ENCODE measurements at places on chromosomes 6 and 20. TPM values are rescaled to one million over a fixed set of nuclear protein-coding genes. Genes with fewer than 3 reads are reported as not detected.

DNA sequence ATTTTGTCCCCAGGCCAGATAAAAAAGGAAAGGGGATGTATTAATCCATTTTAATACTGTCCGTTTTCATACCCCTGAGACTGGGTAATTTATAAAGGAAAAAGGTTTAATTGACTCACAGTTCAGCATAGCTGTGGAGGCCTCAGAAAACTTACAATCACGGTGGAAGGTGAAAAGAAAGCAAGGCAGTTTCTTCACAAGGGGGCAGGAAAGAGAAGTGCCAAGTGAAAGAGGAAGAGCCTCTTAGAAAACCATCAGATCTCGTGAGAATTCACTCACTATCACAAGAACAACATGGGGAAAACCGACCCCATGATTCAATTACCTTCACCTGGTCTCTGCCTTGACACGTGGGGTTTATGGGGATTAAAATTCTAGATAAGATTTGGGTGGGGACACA lies 152.5 kb downstream of the IBTK start:
- DNase-seq: no peak

- DNase-seq: no peak
Observed at GRCh38 chr6:121158438-121158837, 175.8 kb downstream of the TBC1D32 start.

DNA sequence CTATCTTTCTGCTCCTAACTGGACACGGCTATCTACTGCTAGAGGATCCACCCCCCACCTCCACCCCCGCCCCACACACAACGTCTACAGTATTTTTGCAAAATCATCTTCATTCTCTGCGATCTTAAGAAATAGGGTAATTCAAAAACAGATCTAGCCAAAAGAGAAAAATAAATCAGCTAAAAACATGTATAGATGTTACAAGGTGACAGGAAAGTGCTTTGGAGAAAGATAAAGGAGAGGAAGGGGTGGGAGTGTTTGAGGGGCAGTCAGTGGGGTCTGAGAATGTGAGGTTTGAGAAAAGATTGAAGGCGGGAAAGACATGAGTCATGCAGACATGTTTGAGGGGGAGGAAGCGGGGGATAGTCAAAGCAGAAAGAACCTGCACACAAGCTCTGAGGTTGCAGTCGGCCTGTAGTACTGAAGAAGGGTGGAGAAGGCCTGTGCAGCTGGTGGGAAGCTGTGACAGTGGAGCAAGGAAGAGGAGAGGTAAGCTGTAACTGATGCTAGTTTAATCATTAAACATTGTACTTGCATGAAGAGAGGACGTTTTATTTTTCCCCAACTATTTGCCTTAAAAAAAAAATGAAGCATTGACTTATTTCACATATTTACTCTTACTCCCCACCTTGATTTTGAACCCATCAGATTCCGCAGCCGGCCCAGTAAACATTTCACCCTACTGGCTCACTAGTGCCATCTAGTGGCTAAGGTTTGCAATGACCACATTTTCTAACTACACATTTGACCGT lies 332.6 kb downstream of the ADGRB3 start:
- peak; percentile 16 for DNase-seq

DNA sequence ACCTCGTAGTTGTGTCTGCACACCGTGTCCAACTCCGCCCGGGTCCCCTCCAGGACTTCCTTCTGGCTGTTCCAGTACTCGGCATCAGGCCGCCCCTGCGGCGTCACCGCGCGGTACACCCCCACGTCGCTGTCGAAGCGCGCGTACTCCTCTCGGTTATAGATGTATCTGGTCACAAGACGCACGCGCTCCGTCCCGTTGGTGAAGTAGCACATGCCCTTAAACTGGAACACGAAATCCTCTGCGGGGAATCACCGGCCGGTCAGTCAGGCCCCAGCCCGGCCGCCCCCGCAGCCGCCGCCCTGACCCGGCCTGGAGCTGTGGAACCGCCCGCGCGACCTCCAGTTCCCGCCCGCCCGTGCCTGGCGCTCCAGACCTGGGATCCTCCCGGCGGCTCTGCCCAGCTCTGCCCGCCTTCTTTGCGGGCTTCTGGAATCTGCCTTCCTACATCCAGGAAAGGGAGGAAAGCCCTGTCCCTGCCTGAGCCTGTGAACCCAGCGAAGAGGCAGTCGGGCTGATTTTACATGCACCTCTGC lies 1.6 kb downstream of the HLA-DQB1 start:
- DNase-seq: no peak

DNA sequence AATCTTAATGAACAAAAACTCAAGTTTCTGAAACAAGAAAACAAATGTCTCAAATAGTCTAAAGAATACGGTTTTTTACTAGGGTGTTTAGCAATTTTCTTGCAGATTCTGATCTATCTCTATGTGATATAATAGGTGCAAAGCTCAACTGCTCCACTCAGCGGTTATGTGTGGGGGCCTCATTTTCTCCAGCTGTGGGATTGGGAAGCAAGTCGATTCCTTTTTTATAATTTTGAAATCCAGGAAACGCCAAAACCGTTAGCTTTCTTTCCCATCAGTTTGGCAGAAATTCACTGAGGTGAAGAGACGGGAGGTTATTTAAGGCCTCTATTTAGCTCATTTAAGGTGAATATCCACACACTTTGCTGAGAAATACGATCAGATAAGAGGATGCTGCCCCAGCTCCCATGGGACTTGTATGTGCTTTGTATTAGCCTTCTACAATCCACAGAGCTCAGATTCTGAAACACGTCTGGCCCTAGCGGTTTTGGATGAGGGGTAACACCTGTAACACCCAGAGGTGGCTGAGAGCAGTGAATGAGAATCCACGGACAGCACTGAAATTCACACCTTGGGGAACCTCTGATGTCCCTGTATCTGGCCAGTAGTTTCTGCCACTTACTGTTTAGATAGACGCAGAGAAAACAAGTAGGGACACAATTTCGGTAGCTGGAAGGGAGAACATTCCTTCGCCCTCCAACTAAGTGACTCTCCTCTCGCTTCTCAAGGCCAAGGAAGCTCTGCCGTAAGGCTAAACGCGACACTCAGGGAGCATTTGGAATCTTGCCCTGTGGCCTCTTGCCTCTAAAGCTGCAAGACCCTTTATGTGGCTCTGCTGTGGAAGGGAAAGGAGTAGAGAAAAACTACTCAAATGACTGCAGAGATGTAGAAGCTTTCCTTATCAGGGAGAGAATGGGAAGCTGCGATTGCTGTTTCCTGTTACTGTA lies 6.5 kb upstream of the BCAS4 start:
- DNase-seq: no peak

DNA sequence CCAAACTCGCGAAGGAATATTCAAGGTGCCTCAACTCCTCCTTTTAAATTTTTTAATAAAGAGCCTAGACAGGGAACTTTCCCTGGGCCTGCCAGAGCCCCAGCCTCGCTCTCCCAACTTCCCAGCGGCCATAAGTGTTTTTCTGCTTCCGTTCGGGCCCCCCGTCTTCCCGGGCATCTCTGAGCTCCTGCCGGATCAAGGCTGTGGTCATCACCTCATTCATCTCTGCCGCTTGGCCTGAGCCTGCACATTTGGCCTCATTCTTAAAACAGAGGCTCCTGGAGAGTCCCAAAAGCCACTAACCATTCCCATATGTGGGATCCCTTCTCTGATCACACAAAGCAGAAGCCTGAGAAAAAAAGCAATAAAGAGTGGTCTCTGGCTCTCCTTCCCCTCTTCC lies 969.1 kb upstream of the DEFB115 start:
- no peak for DNase-seq

GRCh38 chr6:159833556-159833955 lies 33.5 kb downstream of the PNLDC1 start:
- no peak for DNase-seq

DNA sequence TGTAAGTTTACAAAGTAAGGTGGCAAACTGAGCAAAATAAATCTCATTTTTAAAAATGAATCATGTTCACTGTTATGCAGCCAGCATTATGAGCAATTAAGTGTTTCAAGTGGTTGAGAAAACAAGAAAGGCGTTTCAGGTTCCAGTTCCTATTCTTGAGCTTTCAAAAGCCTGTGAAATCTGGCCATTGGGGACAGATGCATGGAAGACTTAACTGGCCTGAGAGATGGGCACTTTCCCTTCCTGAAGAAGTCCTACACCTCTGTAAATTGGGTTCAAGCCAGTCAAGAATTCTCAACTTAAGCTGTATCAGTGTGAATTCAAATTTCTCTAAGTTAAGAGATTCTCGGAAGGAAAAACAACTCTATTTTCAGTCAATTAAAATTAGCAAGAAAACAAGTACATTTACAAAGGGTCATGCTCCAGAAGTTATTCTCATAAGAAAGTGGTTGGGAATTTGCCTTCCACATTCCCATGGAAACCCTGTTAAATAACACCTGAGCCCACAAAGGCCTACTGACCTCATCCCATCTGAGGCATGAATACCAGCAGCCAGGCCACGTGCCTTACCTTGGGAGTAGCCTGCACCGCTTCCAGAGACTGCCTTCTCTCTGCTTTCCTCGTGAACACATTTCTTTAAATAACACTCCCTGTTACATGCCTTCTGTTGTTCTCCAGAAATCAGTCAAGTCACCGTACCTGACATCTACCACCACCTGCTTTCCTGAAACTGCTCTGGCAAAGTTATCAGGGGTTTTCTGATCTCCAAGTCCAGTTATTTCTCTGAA lies 19.4 kb downstream of the MAP3K5 start:
- no peak for DNase-seq

GRCh38 chr20:57124366-57124765 lies 142.1 kb downstream of the BMP7 start:
- DNase-seq: no peak

GRCh38 chr6:169665289-169665688 lies 36.5 kb downstream of the WDR27 start:
- DNase-seq: no peak

KIAA1586 gene
- total RNA-seq: 13.5 TPM

SNX5 gene
- total RNA-seq: 61.9 TPM

DOK5 gene
- not detected for total RNA-seq

TRAPPC3L gene
- total RNA-seq: not detected

SPATS1 gene
- total RNA-seq: not detected

HEBP2 gene
- total RNA-seq: 35.3 TPM

All from naive thymus-derived CD4-positive, alpha-beta T cell (primary cell).